ENCODE measurements at places on chromosomes 12 and 14.
A peak's percentile ranks its signal among the peaks of the same experiment; 100 is the strongest.

DNA sequence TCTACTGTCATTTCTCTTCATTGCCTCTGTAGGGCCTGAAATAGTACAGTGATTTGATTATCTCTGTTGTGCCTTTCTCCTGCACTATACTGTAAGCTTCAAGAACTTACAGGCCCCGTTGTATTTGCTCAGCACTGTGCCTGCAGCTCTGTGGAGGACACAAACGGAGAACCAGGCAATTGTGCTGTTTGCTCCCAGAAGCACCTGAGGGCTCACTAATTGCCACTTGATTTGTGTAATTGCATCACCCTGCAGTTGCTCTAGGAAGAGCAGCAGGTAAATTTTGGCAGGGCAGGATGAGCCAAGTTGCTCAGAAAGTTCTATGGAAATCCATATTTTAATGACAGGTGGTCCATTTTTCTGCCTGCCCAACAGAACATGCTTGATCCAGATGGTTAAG lies 11.6 kb upstream of the KRT82 start:
- DNase-seq = no peak

DNA sequence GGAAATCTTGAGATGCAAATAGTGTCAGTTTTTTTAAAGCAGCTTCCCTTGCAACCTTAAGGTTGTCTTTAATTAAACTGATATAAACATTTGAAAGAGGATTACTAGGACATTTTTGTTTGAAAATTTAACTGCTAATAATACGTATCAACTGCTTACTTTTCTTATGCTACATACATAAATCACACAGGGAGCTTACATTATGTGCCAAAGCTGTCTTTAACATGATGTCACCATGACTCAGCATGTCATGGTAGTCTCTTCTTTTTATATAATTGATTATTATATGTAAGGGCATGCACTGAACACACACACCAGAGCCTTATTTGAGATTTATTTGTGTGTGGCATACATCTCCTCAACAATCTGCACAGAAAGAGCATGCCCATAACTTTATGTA lies 63.0 kb upstream of the PTHLH start:
- no peak for DNase-seq

- DNase-seq = no peak
Observed at GRCh38 chr12:102462386-102462785, 18.0 kb downstream of the IGF1 start.

DNA sequence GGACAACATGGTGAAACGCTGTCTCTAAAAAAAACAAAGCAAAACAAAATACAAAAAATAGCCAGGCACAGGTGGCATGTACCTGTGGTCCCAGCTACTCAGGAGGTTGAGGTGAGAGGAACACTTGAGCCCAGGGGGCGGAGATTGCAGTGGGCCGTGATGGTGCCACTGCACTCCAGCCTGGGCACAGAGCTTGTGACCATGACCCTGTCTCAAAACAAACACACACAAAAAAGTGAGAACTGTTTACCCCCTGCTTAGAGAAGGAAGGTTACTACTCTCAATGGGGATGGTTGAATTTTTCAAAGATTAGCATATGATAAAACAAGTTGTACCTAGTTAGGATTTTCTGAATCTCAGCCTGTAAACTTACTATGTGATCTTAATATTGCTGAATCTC lies 68.0 kb downstream of the ZFP36L1 start:
- DNase-seq = no peak

- no peak for DNase-seq
Observed at GRCh38 chr12:122495258-122495657, 5.5 kb downstream of the ZCCHC8 start.

- no peak for DNase-seq
Observed at GRCh38 chr12:69570000-69570516, 15.2 kb upstream of the CCT2 start.

DNA sequence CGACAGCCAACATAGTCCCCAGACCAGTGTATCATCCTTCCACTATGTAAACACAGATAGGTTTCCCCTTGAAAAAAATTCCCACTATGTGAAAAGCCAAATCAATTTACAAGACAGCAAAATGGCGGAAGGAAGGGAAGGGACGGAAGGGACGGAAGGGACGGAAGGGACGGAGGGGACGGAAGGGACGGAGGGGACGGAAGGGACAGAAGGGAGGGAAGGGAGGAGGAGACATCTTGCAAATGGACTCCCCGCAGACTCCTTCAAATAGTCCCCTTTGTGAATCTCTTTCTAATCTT lies 75.3 kb downstream of the NINJ2 start:
- DNase-seq = no peak

DNA sequence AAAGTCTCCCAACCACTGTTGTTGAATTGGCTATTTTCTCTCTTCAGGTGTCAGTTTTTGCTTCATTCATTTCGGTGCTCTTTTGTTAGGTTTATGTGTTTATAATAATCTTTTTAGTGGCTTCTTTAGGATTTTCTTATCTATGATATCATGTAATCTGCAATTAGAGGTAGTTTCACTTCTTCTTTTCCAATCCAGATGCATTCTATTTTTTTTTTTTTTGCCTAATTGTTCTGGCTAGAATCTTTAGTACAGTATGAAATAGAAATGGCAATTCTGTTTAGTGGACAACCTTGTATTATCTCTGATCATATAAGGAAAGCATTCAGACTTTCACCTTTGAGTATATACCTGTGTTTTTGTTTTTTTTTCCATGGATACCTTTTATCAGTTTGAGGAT lies 17.4 kb downstream of the CNOT2 start:
- DNase-seq = no peak

DNA sequence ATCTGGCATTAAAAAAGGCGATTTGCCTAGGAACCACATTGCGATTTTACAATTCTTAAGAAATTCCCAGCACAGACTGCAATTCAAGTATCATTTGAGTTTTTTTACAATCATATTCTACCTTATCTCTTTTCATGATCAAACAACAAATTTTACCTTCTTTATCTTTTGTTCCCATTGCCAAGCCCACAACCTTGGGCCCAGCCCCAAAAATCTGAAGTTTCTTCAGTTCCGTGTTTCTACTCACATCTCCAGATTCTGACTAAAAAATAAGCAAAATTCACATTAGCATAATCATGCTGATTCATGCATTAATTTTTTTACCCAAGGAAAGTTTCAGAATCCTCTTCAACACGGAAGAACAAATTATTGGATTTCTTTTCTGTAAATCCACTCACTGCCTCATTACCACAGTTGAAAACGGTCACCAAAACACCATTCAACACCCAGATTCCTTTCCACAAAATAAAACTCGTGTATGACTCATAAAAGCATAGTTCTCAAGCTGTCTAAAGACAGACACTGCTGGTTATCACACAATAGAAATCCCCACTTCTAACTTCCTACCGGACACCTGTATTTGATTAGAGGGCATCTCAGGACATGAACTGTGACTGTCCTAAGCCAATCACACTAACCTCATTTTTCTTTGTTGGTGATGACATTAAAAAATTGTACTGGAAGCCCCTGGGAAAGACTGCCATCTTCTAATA lies 32.7 kb downstream of the KDM5A start:
- no peak for DNase-seq

DNA sequence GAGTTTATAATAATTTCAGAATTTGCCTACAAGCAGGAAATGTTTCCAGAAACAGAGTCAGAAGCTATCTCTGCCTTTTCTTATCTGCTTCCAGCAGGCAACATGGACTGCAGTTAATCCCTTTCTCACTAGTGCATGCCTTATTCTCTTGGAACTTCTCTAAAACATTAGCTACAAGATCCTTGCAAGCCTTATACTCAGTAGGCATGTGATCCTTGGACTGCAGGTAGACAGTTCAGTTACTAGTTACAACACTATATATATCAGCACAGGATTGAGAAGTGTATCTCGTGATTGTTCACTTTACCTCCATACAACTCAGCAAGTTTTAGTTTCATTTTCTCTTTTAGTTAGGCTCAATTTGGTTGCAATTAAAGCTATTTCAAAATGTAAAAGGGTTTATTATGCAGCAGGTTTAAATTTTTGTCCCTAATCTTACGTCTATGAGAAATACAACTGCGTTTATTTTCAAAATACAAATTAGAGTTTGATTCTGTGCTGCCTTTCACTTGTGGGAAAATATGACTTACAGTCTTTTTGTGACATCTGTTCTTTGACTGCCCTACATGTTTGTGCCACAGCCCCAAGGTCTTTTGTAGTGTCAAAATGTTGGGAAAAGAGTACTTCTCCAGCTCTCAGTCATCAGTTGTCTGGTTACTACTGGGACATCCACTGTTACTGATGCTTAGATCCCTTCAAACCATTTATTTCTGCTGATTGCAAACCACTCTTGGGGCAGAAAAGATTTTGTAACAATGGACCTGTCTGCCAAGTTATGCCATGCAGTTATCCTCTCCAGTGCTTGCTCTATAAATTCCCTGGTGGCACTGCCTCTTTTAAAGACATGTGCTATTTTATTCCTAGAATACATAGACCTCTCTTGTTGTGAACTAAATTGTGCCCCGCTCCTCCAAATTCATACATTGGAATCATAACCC lies 709.0 kb upstream of the FOXG1 start:
- no peak for DNase-seq

DNA sequence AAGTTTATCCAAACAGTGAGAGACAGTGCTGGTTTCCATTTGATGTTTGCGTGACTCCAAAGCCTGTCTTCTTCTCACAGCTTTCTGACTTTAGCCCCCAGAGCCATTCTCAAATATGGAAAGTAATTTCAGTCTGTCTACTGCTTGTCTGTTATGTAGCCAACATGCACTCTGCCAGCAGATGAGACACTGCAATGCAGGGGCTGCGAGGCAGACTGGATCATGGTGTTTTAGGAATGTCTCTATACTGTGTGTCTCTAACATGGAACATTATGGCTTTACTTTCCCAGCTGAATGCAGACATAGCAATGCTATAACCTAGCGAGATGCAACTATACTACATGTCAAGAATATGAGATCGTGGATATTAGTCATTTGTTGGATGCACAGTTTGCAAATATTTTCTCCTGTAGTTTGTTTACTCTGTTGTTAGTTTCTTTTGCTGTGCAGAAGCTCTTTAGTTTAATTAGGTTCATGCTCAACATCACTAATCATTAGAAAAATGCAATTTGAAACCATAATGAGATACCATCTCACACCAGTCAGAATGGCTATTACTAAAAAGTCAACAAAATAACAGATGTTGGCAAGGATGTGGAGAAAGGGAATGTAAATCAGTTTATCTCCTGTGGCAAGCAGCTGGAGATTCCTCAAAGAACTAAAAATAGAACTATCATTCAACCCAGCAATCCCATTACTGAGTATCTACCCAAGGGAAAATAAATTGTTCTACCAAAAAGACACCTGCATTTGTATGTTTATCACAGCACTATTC lies 235.8 kb upstream of the TMTC1 start:
- DNase-seq = no peak

DNA sequence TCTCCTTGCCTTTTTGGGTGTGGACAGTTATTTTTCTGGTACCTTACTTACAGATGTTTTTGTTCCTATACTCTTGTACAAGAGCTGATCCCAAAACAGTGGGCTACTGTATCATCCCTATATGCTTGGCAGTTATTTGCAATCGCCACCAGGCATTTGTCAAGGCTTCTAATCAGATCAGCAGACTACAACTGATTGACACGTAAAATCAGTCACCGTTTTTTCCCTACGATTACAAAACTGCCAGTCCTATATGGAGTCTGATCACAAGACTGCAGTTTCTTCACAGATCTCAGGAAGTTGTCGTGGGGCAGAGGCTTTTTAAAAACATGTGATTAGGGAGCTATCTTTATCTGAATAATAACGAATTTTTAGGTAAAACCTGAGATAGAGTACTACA lies 1.3 kb downstream of the LYSET start:
- no peak for DNase-seq

- peak; percentile 53 for DNase-seq
Observed at GRCh38 chr14:52694761-52695480, 437 bp downstream of the ERO1A start.

- DNase-seq = no peak
Observed at GRCh38 chr12:115337693-115338543, 653.9 kb upstream of the TBX3 start.

GRCh38 chr12:83318386-83319098 lies 631.8 kb downstream of the TMTC2 start:
- DNase-seq = no peak

DNA sequence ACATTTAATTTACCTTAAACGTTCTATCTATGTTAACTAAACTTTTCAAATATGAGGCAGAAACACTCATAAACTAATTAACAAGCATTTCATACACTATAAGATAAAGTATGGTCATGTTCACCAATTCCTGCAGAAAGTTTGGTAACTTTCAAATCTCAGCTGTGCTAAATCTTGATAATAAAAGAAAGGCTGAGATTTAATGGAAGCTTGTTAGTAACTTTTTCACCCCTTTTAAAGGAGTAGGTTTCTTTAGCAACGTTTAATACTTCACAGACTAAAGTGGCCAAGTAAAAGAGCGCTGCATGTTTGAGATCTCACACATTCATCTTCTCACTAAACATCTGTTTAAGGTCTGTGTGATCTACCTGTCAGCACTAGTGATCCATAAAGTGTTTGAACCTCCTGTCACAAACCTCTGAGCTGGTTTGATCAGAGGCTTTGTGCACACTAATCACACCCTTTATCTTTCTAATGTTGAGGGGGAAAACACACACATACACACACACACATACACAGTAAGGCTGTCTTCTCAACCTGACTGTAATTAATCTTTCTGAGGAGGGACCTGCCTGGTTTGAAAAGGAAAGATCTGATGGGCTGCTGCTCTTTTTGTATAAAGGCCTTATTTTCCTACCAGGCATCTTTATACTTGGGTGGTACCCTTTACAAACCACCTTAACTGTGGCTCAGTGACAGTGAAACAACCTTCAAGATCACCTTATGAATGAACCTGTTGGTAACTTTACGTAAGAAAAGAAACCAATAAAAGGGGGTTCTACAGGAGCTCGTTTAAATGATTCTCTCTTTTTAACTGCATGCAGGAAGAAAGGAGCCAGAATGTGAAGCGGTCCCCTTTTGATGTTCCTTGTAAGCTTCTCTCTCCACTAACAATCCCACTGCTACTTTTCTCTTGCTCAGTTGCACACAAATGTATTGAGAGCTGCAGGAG lies 244.2 kb downstream of the SOX5 start:
- no peak for DNase-seq

DNA sequence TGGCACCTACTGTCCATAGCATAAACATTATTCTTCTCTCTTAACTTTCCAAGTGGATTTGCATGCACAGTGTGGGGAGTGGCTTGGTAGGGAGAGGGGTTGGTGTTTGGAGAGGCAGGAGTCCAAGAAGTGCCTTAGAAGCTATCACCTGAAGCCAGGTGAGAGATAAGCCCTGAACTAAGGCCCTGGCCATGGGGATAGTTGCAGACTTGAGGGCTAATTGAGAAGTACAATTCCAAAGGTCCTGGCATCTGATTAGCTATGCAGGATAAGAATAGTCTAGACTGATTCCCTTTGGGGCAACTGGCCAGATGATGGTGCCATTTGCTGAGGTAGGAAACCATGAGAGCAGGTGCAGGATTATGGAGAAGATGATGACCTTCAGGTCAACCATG lies 2.0 kb upstream of the PCK2 start:
- no peak for DNase-seq

DNA sequence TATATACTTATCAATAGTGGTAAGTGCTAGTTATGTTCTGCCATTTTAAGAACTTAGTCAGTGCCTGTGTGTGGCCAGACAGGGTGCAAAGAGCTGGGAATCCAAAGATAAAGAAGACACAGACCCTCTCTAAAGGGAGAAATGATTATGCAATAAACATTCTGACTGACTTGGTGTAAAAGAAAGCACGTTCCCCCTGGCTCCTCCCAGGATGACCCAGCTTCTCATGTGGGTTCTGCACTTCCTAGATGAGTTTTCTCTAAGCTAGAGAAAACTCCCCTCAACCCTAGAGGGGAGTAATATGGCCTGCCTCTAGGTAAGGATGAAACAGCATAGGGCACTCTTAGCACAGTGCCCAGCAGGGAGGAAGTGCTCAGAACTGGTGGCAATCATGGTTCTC lies 231.2 kb downstream of the VRK1 start:
- DNase-seq = no peak

GRCh38 chr14:75068294-75069120 lies 934 bp upstream of the ZC2HC1C start:
- peak; percentile 34 for DNase-seq
